Stimulated activated CD4-positive, alpha-beta T cell treated with anti-CD3 and anti-CD28 coated beads, Interleukin-4, amount 100 ng/mL, for 4 hours (primary cell): ENCODE measurements at places on chromosomes 12 and 14.

GRCh38 chr12:109288571-109288970, 20.5 kb downstream of the FOXN4 start:
- DNase-seq, result no peak

DNA sequence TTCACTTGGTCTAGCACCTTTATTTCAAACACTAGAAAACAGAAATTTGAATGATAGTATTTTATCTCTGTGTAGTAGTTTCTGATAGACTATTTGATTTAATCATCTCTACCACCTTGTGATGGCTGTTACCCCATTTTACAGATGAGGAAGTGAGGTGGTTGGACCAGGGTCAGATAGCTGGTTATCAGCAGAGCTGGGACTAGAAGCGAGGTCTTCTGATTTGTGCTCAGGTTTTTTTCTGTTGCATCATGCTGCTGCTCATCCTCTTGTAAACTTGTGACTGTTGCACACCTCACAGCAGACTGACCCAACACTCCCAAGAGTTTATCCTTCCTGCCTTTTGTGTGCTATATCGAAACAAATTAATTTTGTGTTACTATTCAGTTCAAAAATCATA, 10.1 kb upstream of the MANSC4 start:
- DNase-seq, result no peak

- no peak for DNase-seq
These were observed 3.2 kb upstream of the LHX5 start for GRCh38 chr12:113474635-113475436.

- DNase-seq, result no peak
These were observed 26.3 kb upstream of the BCDIN3D start for GRCh38 chr12:49868952-49869815.
